ENCODE measurements at places on chromosomes 7 and 10.
A peak's percentile ranks its signal among the peaks of the same experiment; 100 is the strongest.

DNA sequence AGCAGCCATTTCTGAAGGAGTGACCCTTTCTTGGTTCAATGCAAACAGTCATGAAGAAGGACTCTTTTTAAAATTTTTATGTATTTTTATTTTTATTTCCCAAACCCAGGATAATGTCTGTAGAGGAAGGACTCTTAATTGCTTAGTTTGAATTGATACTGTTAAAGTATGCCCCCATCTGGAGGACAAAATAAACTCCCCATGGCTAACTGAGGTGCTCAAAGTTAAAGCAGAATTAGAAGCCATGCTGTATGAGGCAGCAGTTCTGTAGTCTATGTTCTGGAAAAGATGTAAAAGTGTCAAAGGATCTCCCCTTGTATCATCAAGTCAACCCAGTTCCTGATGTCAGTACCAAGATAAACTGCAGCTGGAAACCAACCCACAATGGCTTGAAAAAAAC is 617.9 kb upstream of the GRM3 start:
- no peak for DNase-seq

GRCh38 chr7:35905555-35905954 is 104.7 kb downstream of the SEPTIN7 start:
- no peak for DNase-seq

GRCh38 chr10:88082806-88083596 is 219.6 kb downstream of the PTEN start:
- DNase-seq, result no peak

- DNase-seq, result no peak
Measured at GRCh38 chr10:112872728-112873127, 77.3 kb upstream of the TCF7L2 start.

DNA sequence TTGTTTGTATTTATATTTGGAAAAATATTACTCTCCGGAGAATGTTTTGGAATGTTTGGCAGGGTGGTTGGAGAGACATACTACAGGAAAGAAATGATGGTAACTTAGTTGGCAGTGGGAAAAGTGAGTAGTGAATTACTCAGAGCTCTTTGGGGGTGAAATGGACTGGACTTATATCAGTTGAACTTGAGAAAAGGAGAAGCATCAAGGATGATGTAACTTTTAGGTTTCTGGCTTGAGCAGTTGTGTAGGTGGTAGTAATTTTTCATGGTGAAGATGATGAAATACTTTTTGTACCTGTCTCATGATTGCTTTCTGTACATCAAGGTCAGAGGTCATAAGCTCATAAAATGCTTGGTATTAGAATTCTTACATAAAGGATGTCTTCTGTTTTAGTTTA is 617.2 kb downstream of the AUTS2 start:
- no peak for DNase-seq

- no peak for DNase-seq
Measured at GRCh38 chr10:31819391-31819820, 109.2 kb downstream of the ARHGAP12 start.

DNA sequence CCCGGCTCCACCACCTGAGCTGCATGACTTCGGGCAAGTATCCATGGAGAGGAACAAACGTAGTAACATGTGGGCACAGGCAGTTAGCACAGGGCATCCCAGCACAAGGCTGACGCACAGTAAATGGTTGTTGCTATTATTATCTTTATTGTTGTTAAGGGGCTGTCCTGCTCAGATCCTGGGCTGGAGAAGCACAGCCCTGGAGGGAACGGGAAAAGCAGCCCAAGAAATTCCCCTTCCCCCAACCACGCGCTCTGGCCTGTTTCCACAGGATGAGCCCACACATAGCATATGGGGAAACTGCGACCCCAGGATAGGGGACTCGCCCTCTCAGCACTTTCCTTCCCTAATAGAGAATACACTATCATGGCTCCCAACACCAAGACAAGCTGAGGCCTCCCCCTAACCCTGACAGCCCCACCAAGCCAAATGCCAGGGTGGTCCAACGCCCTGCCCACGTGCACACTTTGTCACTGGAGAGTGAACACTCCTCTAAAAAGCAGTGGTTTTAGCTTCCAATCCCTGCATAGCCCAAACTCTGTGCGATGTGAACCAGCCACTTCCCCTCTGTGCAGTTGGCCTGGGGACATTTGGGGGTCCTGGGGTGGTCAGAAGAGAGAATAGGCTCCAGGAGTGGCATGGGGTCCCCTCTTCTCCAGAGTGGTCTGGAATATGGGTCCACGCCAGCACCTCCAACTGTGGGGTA is 11.0 kb downstream of the PSD start:
- no peak for DNase-seq

- DNase-seq, result no peak
Measured at GRCh38 chr10:24969841-24970281, 17.5 kb upstream of the PRTFDC1 start.

DNA sequence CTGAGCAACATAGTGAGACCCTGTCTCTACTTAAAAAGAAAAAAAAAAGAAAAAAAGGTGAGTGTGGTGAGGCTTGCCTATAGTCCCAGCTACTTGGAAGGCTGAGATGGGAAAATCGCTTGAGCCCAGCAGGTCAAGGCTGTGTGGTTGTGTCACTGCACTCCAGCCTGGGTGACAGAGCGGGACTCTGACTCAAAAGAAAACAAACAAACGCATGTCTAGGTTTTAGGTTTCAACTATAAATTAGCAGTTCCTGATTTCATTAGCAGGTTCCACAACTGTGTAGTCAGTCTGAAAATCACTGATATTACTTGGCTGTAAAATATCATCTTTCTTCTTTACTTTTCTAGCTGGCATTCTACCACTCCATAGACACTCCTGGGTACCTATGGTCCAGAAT is 155.7 kb upstream of the HGF start:
- DNase-seq, result no peak

DNA sequence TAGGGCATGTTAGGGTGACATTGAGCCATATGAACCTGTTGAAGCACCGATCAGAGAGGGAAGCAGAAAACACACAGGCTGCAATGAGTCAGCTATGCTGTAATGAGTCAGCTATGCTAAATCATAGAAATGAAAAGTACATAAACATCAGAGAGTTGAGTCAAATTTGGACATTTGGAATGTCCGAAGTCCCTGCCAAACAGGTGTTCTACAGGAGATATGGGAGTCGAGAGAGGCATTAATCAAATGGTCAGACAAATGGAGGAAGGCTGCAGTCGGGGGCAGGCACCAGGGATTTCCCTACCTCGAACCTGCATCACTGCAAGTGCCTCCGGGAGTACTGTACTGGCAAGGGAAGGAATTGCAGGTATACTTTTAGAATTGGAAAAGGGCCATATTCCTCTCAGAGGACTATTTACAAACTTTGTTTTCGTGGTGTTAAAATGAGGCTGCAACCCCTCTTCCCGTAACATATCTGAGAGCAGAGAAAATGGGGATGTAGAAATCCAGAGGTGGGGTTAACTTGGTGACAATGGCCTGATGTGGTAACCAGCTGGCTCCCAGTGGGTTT is 8.8 kb upstream of the ZC3HAV1 start:
- DNase-seq, result no peak

- peak; percentile 70 for DNase-seq
Measured at GRCh38 chr10:78549140-78549935, 515.7 kb downstream of the RPS24 start.

GRCh38 chr10:77890097-77890496 is 36.5 kb downstream of the DLG5 start:
- peak; percentile 69 for DNase-seq

DNA sequence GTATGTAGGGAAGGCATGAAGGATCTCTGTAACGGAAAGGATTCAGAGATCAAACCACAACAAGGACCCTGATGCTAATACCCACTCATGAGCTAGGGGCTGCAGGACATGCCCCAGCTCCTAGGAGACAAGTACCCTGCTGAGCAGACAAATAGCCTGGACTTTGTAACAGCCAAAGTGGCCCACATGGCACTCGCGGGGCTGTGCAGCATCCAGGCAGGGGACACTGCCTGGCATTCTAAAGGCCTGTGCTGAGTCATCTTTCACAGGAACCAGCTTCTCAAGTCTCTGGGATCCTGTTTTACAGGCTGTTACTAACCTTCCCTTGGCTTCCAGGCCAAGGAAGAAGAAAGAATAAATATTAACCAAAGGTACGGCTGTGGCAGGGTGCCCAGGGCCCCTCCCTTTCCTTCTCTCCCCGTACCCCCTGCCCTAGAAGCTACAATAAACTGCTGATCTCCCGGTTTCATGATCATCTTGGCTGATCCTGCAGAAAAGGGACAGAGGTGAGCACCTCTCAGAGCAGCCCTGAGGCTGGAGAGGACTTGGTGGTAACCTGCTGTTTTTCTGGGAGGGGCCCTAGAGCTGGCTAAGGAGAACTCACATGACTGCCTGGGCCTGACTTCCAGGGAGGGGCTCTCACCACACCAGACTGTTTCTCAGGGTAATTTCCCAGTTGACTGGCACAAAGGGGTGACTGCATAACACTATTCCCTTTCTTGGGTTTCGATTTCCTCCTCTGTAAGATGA is 4.2 kb upstream of the RPEL1 start:
- DNase-seq, result peak; percentile 34

- DNase-seq, result no peak
Measured at GRCh38 chr7:94170836-94171235, 166.7 kb upstream of the BET1 start.

DNA sequence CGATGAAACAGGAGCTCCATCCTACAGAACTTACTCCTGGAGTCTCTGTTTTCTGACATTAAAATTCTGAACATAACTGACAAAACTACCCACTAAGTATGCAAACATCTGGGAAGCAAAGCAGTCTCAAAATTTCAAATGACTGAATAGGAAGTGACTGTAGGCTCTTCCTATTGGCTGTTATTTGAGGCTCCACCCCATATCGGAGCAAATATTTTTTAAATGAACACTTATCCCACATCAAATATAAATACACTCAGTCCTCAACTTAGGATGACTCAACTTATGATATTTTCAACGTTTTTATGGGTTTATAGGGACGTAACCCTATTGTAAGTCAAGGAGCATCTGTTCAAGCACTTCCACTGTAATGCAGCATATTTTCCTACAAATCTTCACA is 8.8 kb downstream of the HSPA12A start:
- no peak for DNase-seq

DNA sequence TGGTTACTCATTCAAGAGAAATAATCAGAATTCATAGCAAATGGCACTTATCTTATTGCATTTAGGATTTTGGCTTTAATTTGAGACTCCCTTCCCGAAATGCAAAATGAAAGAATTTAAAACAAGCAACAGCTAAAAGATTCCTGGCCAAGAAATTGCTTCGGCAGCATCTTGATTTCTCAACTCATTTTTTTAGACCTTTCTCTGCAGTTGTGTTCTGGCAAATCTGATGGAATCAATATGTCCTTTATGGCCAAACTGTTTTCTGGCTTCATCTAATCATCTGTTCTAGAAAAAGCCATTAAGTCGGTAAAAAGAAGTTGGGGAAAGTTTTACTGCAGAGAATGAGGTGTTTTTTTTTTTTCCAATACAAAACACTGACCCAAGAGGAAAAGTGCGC is 172.1 kb downstream of the SLC16A9 start:
- no peak for DNase-seq

DNA sequence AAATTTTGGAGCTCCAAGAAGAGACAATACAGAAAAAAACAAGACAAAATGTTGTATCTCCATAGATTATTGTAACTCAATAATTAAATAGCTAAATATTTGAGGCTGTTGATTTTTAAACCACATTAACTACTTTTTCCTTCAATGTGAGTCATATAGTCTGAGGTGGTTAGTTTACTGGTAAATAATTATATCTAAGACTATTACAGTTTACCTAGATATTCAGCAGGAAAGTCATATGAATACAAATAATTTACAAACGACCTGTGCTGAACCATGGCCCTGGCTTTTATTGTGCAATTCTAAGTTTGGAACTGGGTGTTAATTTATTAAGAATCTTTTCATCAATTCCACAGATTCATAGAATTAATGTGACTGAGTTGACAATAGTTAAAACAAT is 22.2 kb downstream of the CREB5 start:
- no peak for DNase-seq

DNA sequence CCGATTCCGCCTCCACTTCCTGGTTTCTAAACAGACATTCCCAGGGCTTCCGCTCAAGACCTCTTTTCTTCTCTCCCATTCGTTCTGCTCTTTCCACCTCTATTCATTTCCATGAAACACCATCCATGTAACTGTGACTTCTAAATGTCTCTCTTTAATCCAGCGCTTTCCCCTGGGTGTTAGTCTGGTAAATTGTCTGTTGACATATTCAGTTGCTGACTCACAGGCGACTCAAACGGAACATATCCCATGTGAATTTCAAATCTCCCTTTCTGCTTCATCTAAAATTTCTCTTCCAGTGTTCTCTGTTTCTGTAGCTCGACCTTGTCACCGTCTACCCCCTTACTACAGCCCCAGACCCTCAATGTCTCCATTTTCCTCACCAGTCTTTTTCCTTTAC is 119.1 kb downstream of the PFKFB3 start:
- DNase-seq, result no peak

DNA sequence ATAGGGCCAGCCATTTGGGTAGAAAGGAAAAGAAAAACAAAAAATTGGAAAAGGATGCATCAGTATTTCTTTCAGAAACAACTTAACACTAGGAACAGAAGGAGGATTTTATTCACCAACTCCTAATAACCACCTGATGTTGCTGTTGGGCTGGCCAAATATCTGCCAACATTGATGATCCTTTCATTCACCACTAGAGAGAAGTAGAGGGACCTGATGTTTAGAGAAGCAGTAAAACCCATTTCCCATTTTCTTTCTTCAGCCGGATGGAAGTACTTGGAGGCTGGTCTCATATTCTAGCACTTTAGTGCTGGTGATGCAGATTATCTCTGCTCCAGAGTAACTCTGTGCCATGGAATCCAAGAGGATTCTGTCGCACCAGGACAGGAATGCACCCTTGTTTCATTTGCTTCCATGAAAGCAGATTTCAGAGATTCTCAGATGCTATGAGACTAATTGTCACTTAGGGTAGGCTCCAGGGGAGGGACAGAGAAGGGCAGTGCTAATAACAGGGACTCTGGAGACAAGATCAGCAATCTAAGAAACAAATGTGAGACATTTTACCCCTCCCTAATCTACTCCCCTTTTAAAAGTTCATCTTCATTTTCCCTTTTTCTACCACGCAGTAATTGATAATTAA is 3.1 kb downstream of the KLLN start:
- DNase-seq, result peak; percentile 62

GRCh38 chr10:6494936-6495592 is 85.0 kb downstream of the PRKCQ start:
- no peak for DNase-seq

DNA sequence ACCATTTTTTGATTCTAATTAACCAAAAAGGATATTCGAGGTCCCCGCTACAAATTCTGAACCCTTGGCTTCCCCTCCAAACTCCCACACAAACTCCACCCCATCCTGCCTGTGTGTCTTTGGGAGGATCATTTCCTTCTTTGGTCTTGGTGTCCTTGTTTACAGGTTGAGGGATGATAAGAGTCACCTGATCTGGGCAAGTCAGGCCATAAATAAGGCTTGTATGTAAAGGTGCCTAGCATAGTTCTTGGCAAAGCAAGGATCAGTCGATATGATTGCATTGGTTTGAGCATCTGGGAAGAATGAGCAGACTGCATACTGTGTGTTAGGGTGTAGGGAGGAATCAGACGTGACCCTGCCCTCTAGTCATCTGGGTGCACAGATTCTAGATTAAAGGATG is 1.6 kb upstream of the SGPL1 start:
- DNase-seq, result no peak

GRCh38 chr10:72321248-72322029 is 33.3 kb downstream of the DNAJB12 start:
- DNase-seq, result peak; percentile 22

GRCh38 chr10:24851629-24852028 is 100.8 kb downstream of the PRTFDC1 start:
- DNase-seq, result peak; percentile 69

All from NCI-H510A treated with DMSO at 0.1 percent for 48 hours (cell line).